ENCODE measurements at places on chromosomes 4 and X.
A peak's percentile ranks its signal among the peaks of the same experiment; 100 is the strongest.

DNA sequence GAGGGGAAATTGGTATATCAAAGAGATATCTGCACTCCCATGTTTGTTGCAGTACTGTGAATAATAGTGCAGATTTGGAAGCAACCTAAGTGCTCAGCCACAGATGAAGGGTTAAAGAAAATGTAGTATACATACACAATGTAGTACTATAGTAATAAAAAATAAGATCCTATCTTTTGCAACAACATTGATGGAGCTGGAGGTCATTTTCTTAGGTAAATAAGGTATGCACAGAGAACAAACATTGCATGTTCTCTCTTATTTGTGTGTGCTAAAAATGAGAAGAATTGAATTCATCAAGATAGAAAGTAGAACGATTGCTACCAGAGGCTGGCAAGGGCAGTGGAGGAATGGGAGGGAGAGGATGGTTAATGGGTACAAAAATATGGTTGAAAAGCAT, 117.9 kb upstream of the TRAM1L1 start:
- no peak for DNase-seq

GRCh38 chrX:48938721-48939425, 18.5 kb downstream of the OTUD5 start:
- no peak for DNase-seq

GRCh38 chr4:14771094-14771493, 231.2 kb upstream of the CPEB2 start:
- DNase-seq: no peak

- DNase-seq: no peak
Measured at GRCh38 chrX:154873329-154873728, 12.8 kb upstream of the F8A1 start.

GRCh38 chr4:10582951-10583350, 101.6 kb downstream of the CLNK start:
- DNase-seq: no peak

- no peak for DNase-seq
Measured at GRCh38 chrX:7996851-7997250, 69.6 kb upstream of the PNPLA4 start.

- no peak for DNase-seq
Measured at GRCh38 chr4:53804719-53805118, 213.4 kb upstream of the LNX1 start.

DNA sequence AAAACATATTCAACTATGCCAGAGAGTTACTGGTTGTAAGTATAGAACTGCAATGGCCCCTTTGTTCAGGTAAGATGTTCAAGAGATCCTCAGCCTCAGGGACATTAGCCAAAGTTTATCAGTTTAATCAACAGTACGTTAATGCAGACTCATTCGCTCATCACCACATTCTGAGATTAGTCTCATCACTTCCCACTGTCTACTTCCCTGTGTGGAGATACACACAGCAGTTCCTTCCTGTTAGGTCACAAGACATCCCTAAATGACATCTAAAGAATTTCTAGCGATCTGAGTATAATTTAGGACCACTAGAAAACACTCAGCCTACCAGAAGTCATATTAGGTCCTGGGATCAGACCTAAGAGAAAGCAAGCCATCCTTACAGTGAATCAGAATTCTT, 10.4 kb downstream of the SLC10A7 start:
- DNase-seq: no peak

GRCh38 chr4:15088394-15089035, 86.2 kb downstream of the CPEB2 start:
- no peak for DNase-seq

GRCh38 chr4:146637621-146638332, 916 bp upstream of the POU4F2 start:
- no peak for DNase-seq

- DNase-seq: no peak
Measured at GRCh38 chr4:95640311-95640710, 91.5 kb upstream of the UNC5C start.

- no peak for DNase-seq
Measured at GRCh38 chr4:81589262-81589661, 117.6 kb upstream of the RASGEF1B start.

GRCh38 chr4:112284662-112285411, 867 bp downstream of the TIFA start:
- DNase-seq: no peak

- no peak for DNase-seq
Measured at GRCh38 chr4:52954560-52955170, 92.5 kb downstream of the RASL11B start.

DNA sequence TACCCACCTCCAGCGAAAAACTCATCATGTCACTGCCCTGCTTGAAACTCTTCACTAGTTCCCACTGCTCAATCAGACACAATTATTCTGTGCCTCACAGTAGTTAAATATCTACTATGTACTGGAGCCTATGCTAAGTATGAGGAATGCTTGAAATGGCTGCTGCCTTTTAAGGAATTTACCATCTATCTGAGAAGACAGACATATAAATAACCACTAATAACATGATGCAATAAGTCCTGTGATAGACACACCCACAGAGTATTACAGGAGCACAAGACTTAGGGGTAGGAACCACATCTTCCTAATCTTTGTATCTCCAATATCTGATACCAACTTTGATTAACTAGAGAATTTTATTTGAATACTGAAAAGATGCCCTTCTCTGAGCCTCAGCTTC, 21.1 kb downstream of the SLC25A53 start:
- DNase-seq: no peak

- DNase-seq: no peak
Measured at GRCh38 chr4:74397748-74398426, 32.9 kb downstream of the EREG start.

DNA sequence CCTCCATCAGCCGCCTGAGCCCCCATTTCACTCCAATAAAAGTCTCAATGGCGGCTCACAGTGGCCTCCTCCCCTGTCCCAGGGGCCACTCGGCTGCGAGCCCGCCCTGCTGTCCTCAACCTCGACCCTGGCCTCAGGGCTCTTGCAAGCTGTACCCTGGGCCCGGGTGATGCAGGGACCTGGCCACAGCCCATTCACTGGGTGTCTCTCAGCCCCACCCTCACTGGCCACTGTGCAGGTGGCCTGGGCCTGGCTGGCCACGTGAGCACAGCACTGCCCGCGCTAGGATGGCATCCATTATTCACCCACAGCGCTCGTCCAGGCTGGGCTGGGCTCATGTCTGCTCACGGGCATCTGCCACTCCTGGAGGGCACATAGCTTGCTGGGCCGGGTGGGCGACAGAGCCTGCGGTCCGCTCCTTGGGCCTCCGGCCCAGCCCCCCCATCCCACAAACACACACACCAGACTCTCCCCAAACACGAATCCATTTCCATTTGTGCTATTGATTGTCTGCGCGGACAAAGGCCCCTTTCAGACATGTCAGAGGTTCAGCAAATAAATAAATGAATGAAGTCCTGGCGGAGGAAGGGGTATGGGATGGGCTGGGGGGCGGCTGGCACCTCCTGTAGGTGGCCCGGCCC, 16.5 kb upstream of the FGFR3 start:
- DNase-seq: no peak

DNA sequence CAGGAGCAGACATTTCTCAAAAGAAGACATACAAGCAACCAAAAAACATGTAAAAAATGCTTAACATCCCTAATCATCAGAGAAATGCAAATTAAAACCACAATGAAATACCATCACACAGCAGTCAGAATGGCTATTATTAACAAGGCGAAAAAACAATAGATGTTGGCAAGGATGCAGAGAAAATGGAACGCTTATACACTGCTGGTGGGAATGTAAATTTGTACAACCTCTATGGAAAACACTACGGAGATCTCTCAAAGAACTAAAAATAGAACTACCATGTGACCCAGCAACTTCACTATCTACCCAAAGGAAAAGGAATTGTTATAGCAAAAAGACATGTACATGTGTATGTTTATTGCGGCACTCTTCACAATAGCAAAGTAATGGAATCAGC, 71.5 kb downstream of the PPP4R3C start:
- no peak for DNase-seq

- no peak for DNase-seq
Measured at GRCh38 chr4:97150966-97151365, 992.3 kb downstream of the STPG2 start.

GRCh38 chr4:24330573-24330972, 253.8 kb downstream of the DHX15 start:
- DNase-seq: no peak

DNA sequence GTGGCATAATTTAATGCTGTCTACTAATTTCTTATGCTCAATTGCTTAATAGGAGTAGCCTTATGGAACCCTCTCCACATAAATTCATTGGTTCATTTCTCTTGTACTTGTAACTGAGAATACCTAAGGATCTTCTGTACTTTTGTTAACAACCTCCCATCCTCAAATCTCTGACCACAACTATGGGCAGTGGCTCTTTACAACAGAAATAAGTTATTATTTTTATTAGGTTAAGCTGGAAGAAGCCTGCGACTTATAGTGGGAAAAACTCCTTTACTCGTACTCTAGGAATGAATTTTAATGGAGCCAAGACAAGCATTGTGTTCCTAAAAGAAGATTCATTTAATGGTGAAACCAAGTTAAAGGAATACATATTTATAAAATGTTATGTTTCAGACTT, 337.1 kb upstream of the CTSO start:
- DNase-seq: no peak

DNA sequence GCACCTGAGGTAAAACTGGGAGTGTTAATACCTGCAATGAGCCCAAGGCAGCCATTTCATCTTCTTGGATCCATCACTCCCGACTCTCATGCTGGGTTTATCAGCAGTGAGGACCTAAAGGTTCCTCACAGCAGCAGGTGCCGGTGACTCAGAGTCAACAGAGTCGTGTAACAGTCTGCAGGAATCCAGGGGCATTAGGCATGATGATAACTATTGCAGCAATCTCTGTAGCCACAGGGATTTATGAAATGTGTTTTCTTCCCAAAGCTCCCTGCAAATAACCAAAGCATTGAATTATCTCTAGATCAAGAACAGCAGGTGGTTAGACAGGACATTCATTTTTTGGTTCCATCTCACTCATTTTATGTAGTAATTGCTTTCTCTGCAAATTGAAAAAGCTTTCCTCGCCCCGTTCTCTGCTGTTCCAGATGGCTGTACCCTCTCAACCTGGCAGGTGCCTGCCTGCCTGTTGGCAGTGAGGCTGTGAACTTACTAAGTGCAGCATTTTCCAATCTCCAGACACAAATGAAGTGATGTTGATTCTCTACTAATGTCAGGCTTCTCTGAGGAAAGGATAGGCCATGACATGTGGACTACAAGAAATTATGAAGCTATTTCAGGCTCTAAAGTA, 48.1 kb upstream of the TSPAN7 start:
- no peak for DNase-seq

DNA sequence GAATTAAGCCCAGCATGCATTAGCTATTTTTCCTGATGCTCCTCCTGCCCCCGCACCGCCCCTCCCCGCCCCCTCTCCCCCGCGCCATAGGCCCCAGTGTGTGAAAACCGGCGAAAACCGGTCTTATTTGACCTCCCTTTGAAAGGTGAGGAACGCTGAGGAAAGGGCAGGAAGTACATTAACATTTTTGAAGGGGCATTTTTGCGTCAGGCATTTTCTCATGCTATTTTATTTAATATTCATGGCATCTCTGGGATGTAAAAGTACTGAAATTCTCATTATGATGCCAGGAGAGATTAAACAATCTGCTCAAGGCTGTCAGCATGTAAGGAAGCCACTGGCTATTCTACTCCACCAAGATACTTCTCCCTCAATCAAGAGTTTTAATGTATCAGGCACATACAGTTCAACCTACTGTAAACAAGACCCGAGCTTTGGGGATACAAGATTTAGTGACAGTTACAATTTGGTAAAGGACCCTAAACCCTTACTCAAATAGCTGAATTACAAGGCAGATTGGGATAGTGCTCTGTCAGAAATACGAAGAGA, 1.2 kb upstream of the NMU start:
- no peak for DNase-seq

DNA sequence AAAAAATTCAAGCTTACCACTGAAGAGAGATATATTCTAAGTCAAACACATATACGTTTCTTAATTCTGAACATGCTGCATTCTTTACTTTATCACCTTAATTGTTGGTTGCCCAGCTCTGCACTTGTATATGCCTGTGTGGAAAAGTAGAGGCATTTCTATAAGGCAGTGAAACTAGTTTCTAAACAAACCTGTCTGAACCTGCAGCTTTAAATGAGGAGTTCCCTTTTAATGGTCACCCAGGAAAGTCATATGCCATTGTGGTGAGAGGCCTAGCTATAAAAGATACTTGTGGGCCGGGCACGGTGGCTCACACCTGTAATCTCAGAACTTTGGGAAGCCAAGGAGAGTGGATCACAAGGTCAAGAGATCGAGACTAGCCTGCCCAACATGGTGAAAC, 147.4 kb upstream of the RXFP1 start:
- no peak for DNase-seq

- no peak for DNase-seq
Measured at GRCh38 chrX:41909068-41909467, 14.3 kb downstream of the CASK start.

GRCh38 chr4:168101026-168101425, 8.7 kb downstream of the ANXA10 start:
- DNase-seq: no peak

DNA sequence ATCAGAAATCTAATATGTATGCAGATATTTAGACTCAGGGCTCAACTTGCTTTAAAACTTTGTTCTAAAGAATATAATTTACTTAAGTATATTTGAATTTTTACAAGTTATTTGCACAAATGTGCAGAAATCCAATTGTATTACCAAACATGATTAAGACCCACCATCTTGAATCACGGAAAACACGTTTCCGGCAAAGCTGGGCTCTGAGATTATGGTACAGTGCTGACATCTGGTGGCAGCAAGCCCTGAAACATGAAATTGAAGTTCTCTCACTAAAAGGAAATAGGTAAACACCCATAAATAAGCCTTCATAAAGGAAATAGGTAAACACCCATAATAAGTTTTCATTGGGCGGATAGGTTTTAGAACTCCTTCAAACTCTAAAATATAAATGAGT, 98.3 kb upstream of the MAOA start:
- DNase-seq: peak; percentile 68

GRCh38 chr4:164949448-164950143, 27.9 kb downstream of the TRIM61 start:
- no peak for DNase-seq

- no peak for DNase-seq
Measured at GRCh38 chr4:10611673-10612072, 72.9 kb downstream of the CLNK start.
